ENCODE measurements at places on chromosomes 7 and 10.

- no peak for DNase-seq
Measured at GRCh38 chr7:150941351-150942000, 36.6 kb downstream of the KCNH2 start.

DNA sequence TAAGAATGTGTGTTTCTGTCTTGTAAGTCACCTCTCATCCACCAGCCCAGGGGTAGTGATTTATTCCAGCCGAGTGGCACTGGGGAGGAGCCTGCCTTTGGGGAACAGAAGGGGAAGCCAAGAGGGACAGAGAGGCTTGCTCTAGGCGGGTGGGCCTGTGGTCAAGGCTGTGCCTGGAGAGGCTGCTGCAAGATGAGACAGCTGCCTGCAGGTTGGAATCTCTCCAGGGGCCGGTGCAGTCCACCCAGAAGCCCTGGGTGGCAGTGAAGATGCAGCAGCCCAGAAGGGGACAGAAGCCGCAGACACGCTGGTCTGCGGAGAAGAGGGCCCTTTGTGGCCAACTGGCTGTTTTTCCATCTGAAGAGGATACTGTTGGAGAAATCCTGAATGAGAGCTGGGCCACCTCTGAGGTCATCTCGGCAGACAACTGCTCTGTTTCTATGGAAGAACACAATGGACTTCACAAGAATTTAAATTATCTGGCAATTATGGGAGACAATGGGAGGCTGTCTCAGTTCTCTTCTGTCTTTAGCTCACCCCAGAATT is 175.7 kb downstream of the GFRA1 start:
- DNase-seq, result no peak

DNA sequence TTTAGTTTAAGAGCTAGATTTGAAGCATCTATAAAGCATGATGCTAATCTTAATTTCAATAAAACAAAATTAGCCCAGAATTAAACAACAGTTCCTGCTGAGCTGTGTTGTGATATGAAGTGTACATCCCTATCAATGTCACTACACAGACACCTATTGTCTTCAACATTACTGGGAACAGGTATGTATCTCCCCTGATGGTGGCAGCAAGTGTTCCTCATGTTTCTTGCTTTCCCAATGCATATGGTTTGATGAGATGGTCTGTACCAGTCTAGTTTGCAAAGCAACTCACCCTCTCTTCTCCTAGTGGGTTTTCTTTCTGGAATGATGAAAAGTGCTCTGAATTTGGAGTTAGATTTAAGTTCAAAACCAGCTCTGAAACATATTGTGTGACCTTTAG is 38.1 kb downstream of the TSPAN12 start:
- DNase-seq, result no peak

DNA sequence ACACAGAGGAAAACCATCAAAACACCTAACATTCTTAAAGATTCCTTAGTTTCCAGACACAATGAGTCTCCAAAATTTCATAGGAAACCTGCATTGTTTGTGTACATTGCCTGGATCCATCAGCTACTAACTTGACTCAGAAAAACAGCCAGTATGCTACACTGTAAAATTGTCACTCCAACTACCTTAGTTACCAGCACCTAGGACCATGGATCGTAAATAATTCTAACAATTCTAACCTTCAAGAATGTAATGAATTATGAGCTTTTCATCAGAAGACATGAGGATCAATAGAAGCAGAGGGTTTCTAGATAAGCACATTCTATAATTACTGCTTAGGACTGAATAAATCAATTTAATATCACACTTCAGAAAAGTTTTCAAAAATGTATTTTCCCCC is 851.5 kb downstream of the SORCS1 start:
- no peak for DNase-seq

DNA sequence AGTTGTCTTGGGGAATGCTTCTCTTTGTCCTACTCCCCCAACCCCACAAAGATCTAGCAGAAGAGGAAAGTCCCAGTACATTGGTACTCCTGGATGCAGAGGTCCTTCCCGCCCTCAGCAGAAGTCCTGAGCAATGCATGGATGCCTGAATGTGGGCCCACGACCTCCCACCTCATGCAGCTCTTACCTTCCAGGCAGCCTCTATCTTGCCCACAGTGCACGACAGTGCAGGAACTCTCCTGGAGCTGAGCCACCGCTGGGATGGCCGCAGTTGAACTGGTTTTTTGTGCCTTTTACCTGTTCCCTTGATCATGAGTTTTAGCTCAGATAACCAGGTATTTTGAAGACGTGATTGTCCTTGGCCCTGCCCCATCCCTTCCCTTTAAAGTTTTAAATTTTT is 37.9 kb downstream of the LRRC4 start:
- no peak for DNase-seq

DNA sequence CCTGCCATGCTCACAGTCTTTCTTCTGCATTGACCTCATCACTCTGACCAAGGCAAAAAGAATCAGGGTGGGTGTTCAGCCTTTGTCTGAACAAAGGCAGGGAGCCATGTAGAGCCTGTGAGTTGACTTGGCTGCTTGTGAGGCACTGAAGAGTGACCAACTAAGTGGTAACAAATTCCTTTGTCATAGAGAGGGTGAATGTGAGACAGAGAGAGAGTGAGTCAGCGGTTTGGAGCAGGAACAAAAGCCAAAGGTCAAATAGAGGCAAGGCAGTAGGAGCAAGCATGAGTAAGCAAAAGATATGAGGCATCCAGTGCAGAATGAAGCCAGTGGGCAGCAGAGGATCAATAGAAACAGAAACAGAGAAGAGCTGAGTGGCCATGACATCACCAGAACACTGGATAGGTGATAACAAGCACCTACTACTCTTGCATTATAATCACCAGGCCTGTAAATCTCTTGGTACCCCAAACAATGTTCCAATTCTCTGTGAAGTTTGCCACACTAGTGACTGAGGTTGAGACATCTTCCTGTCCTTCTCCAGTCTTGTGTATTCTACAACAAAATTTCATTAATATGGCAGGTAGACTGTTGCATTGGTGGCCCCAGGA is 116.2 kb upstream of the LAMB4 start:
- DNase-seq, result no peak

GRCh38 chr10:83754857-83755256 is 384.5 kb upstream of the GHITM start:
- no peak for DNase-seq

GRCh38 chr7:5597772-5598171 is 174.1 kb upstream of the TNRC18 start:
- no peak for DNase-seq

- no peak for DNase-seq
Measured at GRCh38 chr10:70589762-70590654, 12.5 kb downstream of the PRF1 start.

- no peak for DNase-seq
Measured at GRCh38 chr7:41536122-41536872, 166.6 kb downstream of the INHBA start.

DNA sequence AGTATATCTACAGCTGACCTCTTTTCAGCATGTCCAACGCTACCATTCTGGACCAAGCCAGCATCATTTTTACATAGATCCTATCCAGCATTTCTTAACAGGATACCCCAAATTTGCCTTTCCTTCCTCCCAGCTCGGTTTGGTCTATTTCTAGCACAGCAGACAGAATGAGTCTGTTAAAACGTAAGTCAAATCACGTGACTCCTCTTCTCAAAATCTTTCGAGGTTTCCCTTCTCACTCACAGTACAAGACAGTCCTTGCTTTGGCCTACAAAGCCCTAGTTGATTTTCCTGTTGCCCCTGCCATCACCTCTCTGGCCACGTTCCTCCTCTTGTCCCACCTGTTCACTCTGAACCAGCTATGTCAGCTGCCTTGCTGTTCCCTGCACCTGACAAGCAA is 711.7 kb downstream of the SORCS3 start:
- no peak for DNase-seq

GRCh38 chr7:130479716-130480400 is 12.0 kb upstream of the MEST start:
- no peak for DNase-seq

- DNase-seq, result no peak
Measured at GRCh38 chr10:88999625-89000024, 9.0 kb downstream of the FAS start.

GRCh38 chr10:66931340-66931948 is 5.6 kb downstream of the LRRTM3 start:
- no peak for DNase-seq

DNA sequence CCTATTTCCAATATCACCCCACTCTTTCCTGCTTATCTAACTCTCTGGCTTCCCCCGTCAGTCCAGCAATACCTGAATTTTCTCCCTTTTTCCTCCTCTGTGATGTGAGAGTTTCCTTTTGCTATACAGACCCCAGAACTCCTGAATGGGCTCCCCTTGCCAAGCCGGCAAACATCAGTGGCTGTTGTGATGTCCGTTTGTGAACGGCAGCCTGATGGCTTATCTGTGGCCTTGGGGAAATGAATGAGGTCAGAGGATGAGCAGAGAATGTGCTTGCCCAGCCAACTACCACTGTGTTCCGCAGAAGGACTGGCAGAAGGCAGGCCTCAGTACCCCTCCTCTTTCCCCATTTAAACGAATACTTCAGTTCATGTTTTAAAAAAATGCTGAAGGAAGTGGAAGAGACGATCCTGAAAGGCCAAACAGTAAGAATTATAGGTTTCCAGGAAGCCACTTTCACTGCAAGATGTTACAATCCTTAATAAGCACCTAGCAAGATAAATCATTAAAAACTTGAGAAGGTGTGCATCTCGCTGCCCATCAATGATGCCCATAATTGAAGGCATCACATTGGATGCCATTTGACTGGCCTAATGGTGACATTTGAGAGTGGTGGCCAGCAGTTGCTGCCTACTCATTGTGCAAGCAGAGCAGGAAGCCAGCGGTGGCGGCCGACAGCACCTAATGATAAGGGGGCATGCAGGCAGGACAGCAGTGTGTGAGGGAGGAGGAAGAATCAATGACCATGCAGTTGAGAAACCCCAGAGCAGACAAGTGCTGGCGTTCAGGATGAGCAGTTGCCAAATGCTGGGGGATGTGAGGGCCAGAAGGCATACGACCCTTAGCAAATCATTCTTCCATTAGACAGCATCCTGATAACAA is 31.5 kb downstream of the SLC18A2 start:
- no peak for DNase-seq

DNA sequence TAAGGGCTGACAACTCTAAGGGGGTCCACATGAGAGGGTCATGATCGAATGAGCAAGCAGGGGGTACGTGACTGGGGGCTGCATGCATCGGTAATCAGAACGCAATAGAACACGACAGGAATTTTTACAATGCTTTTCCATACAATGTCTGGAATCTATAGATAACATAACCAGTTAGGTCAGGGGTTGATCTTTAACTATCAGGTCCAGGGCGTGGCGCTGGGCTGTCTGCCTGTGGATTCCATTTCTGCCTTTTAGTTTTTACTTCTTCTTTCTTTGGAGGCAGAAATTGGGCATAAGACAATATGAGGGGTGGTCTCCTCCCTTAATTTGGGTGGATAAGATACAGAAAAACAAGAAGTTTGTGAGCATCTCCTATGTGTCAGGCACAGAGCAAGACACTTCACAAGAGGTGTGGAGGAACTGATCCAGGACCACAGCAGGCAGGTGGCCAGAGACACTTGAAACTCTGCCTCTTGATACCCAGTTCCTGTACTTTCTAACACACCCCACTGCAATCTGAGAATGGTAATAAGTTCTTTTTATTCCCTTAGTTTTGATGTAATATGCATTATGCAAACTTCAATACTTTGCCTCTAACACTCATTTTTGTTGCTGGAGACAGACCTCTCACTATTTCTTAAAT is 18.0 kb upstream of the MRLN start:
- no peak for DNase-seq

GRCh38 chr7:95636140-95636940 is 40.0 kb upstream of the PDK4 start:
- DNase-seq, result no peak

- no peak for DNase-seq
Measured at GRCh38 chr7:128459394-128459878, 3.8 kb downstream of the HILPDA start.

DNA sequence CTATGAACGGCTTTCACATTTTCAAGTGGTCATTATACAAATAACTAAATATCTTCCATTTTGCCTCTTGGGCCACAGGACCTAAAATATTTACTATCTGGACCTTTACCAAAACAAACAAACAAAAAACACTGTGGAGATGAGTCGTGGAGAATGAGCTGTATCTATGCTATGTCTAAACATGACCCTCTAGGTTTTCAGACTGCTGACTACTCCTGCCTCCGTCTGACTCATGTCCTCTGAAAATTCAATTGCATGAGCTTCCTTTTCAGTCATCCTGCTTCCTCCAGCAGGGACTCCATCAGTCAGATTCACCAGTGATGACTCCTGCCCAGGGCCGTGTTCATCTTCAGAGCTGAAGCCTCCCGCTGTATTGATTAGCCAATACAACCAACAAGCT is 96.8 kb downstream of the COL28A1 start:
- DNase-seq, result no peak

DNA sequence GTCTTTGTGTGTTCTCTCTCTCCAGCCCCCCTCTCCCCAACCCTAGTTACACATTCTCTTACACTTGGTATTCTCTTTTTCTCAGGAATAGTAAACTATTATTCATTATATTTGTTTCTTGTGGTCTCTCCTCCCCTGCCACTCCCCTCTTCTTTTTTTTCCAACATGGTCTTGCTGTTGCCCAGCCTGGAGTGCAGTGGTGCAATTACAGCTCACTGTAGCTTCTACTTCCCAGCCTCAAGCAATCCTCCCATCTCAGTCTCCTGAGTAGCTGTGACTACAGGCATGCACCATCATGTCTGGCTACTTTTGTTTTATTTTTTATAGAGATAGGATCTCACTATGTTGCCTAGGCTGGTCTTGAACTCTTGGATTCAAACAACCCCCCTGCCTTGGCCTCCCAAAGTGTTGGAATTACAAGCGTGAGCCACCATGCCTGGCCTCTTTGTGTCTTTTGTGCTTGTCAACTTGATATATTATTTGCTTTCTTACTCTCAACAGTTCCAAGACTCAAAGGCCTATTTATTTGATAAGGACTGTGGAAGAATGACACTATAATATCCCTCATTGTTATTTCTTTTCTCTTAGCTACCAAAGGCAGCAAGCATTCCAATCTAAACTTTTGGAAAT is 66.9 kb downstream of the MLLT10 start:
- no peak for DNase-seq

DNA sequence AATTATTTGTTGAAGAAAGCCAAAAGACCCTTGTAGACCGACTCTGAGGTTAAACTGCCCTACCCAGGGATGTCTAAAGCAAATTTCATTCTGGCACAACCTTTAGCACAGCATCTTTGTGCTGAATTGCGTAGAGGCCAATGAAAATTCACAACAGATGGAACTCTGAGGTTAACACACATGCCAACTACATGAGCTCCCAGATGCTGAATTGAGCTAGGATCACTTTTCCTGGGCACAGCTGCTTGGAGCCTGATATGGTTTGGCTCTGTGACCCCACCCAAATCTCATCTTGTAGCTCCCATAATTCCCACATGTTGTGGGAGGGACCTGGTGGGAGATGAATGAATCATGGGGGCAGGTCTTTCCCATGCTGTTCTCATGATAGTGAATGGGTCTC is 158.0 kb upstream of the PTN start:
- no peak for DNase-seq
